HT-29 (cell line): ENCODE measurements at places on chromosomes 6 and 20.

GRCh38 chr6:34560366-34561226 is 4.5 kb upstream of the SPDEF start:
- peak; percentile 65 for DNase-seq

DNA sequence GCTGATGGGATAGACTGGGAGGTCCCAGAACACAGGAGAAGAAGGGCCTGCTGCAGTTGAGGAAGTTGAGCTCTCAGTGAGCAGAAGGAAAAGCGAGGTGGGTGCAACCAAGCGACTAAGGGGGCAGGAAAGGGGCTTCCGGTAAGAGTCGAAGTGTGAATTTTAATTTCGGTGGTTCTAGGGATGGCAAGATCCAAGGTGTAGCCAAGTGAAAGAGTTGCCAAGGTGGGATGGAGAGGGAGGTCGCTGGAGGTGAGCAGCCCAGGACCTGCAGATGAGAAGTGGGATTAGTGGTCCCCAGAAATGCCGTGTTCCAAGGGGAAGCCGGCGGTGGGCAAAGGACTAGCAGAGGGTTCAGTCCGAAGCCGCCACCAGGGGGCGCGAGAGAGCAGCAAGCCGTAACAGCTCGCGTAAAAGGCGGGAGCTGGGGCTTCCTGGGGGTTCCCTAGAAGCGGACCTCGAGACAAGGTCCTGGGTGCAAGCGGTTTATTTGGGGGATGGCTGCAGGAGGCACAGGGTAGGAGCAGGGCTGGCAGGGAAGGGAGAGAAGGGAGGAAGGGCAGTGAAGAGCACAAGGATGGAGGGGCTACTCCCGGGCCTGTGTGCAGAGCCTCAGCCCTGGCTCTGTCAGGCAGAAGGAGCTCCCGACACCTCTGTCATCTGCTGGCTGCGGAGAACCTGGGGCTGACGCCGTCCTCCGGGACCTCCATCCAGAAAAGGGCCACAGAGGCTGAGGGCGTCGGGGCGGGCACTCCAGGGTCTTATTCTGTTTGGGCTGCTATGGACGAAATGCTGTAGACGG is 103.6 kb downstream of the PAX1 start:
- peak; percentile 42 for DNase-seq

GRCh38 chr20:38065764-38066375 is 32.3 kb downstream of the RPRD1B start:
- no peak for DNase-seq

DNA sequence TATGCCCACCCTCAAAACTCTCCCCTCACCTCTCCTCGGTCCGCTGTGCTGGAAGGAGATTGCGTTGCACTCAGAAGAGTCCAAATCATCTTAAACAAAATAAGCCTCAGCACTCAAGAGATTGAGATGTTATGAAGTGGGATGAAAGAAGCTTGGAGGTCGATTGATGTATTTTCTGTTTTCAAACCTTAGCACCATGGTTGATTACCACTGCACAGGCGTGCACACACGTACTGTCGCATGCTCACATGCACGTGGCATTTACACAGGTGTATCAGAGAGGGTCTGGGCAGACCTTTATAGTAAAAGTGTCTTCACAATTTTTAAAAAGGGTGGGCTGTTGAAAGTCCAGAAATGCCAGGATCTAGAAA is 612 bp upstream of the AGPAT4 start:
- peak; percentile 18 for DNase-seq

GRCh38 chr6:44022296-44022661 is 105.0 kb downstream of the MRPL14 start:
- no peak for DNase-seq

DNA sequence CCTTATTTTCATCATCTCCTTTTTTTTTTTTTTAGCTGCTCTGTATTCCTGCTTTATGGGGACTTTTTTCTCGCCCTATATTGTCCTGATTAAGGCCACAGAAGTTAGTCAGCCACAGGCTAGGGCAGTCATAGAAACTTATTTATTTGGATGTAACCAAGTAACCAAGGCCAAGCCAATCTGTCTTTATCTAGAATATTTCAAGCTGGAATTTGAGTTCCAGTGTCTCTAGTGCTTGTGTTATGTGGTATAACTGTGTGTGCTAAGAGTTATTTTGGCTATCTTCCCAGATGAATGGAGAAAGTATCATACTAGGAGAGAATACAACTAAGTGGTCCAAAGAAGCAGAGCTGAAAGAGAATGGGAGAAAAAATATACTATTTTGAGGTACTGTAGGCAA is 751.5 kb downstream of the CBLN4 start:
- DNase-seq: no peak

- peak; percentile 79 for DNase-seq
Measured at GRCh38 chr6:84027340-84028181, 6.0 kb upstream of the MRAP2 start.

GRCh38 chr6:154763650-154764049 is 30.4 kb downstream of the SCAF8 start:
- DNase-seq: no peak

DNA sequence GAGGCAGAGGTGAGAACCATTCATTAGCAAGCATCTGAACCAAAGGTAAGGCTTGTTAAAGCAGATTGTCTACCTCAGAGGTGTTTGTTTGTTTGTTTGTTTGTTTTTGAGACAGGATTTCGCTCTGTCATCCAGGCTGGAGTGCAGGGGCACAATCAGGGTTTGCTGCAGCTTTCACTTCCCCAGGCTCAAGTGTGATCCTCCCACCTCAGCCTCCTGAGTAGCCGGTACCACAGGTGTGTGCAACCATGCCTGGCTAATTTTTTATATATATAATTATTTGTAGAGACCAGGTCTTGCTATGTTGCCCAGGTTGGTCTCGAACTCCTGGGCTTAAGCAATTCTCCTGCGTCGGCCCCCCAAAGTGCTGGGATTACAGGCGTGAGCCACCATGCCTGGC is 17.2 kb downstream of the CYP39A1 start:
- no peak for DNase-seq

DNA sequence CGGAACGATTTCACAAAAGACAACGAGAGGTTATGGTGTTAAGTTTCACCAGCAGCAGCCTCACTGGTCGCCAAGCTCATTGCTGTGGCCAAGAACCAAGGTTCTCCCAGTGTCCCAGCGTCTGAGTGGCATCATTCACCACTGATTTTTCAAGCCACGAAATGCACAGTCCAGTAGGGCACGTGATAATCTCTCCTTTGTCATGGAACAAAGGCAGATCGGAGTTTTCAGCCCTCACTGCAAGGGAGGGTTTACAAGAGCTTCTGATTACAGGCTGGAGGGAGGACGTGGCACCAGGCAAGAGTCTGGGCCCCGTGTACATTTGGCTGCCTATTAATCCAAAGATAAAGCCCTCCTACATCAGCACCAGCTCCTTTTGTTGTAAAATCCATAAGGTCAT is 2.0 kb downstream of the CD24 start:
- peak; percentile 26 for DNase-seq

DNA sequence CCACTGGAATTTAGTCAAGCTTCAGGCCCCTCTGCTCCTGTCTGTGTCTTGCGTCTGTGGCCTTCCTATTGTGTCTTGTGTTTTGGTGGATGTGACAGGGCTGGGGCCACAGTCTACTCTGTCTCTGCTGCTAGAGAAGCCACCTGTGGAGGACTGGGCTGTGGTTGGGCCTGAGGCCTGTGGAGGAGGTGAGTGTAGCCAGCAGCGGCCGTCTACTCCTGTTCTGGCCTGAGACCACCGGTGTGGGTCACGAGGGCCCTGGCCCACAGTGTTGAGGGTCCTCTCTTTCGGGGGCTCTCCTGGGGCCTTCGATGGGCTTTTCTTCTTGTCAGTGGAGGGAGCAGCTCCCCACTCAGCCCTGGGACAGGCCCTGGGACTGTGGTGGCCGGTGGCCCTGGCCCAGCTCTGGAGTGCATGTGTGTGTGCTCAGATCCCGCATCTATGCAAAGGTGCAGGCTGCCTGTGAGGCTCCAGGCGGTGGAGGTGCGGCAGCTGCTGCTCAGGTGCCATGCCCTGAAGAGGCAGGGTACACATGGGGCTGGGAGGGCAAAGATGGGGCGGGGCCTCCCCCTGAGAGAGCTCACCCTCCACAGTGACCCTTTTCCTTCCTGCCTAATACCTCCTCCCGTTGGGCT is 20.8 kb downstream of the SDCBP2 start:
- DNase-seq: no peak

- DNase-seq: no peak
Measured at GRCh38 chr6:93413190-93413589, 6.2 kb downstream of the EPHA7 start.

GRCh38 chr6:108957221-108957620 is 109.0 kb downstream of the ARMC2 start:
- DNase-seq: no peak

GRCh38 chr20:34538671-34539123 is 19.8 kb upstream of the MAP1LC3A start:
- DNase-seq: peak; percentile 79

- DNase-seq: no peak
Measured at GRCh38 chr6:134830194-134830593, 119.7 kb downstream of the ALDH8A1 start.

GRCh38 chr6:166998256-166999144 is 697 bp upstream of the CEP43 start:
- DNase-seq: peak; percentile 19

GRCh38 chr6:3226481-3227362 is 731 bp downstream of the TUBB2B start:
- DNase-seq: no peak

GRCh38 chr20:17611290-17611539 is 41.3 kb downstream of the DSTN start:
- DNase-seq: no peak

DNA sequence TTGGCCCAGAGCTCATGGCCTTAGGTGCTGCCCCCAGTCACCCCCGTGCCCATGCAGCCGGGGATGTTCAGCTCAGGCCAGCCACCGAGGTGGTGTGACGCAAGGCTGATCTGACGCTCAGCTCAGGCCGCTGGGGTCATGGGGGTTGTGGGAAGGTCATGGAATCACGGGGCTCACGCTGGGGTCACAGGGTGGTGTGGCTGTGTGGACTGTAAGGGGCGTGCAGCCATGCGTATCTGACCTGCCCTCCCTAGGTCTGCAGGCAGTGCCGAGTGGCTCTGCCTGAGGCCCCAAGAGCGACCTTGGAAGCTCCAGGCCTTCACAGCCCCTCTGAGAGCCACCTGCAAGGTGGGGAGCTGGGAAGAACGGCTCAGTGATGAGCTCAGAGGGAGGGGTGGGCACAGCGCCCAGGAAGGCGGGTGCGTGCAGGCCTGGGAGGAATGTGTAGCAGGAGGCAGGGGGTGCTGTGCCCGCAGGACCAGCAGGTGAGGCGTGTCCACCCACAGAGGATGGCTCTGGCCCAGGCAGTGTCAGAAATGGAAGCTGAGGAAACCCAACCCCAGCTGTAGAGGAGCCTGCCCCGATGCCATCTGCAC is 27.8 kb downstream of the CHRNA4 start:
- no peak for DNase-seq

- DNase-seq: no peak
Measured at GRCh38 chr20:475463-476357, 13.4 kb upstream of the TBC1D20 start.
